ENCODE measurements at places on chromosomes 16 and 17.

DNA sequence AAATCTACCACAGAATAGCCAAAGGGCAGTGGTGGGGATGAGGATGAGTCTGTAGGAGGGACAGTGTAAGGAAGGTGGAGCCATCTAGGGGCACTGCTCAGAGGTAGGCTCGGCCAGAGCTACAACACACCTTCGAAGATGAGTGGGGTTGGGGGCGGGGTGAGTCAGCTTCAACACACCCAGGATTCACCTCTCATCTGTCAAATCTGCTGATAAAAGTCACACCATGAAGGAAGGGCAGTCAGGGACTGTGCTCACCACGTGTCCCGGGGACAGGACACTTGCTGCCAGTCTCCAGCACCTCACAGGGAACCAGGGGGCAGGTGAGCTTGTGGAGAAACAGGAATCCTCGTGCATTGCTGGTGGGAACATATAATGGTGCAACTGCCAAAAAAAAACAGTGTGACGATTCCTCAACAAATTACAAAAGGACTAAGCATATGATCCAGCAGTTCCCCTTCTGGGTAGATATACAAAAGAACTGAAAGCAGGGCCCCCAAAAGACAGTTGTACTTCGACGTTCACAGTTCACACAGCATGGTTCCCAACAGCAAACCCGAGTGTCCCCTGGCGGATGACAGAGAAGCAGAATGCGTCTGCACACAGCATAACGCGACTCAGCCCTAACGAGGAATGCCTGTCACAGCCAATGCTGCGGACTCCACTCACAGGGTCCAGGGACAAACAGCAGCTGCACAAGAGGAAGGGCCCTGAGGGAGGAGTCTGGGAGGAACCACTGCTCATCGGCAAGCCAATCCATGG, 133.1 kb downstream of the ANKRD11 start:
- DNase-seq = peak; percentile 48

DNA sequence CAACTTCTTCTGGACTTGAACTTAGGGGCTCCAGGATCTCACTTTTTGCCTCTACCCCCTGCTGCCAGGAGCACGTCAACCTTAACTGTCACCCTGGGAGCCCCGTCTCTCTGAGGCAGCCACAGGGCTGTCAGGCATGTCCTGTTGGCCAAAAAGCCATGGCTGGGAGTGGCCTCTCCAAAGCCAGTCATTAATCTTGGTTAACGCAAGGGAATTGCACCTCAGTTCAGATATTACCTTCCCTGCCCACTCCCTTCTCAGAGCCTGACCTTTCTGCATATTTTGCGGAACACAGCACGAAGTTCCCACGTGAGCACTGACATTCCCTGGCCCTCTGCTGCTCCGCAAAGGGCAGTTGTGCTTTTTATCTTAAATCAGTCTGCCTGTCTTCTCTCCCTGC, 44.2 kb upstream of the CIBAR2 start:
- DNase-seq = no peak

DNA sequence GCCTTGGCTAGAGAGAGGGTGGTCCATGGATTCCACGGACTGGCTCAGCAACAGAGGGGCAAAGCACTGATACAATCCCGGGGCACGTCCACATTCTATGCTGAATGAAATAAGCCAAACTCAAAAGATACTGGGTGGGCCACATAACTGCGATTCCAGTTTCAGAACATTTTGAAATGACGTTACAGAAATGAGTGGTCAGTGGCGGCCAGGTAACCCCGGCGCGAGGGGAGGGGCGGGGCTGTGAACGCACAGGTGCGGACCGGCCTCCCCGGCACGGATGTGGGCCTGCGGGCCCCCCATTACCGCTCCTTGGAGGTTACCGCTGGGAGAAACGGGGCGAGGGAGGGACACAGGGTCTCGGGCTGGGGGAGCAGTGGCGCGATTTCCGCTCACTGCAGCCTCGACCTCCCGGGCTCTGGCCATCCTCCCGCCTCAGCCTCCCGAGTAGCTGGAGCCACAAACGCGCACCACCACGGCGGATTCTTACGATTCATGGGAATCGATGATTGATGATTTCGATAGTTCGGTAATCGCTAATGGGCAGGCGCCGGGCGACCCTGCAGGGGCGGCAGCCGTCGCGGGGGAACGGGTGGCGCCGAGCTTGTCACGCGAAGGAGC, 559 bp downstream of the MVD start:
- DNase-seq = no peak

DNA sequence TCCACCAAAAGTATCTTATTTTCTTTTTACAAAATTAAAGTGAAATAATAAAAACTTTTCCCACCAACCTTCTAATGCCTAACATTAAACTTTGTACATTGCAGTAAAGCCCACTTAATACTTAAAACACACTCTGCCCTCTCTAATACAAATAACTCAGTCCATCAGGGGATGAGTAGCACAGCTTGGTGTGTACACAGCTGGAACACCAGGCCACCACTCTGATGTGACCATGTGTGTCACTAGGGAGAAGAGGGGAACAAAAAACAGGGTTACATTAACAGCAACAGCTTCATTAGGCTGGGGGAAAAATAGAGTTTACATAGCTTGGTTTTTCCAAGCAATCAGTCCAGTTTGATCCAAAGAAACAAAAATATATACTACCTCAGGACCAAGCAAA, 295.0 kb downstream of the CEP112 start:
- no peak for DNase-seq

- DNase-seq = no peak
Measured at GRCh38 chr17:62343764-62344270, 36.5 kb upstream of the EFCAB3 start.

DNA sequence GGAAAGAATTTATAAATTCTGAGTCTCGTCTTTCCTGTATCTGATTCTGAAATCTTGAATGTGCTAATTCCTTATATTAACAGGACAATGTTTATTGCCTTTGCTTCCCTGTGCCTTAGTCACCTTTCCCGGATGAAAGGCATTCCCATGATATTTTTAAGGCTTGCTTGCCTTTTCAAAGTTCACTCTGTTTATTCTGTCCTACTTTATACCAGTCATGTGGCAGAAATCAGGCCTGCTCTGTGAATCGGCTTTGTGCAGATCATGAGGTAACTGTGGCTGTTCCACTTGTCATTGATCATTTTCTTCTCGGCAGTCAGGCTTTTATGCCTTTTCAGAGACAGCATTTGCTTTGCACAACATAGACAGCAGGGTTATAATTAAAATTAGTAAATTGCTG, 28.8 kb upstream of the ABCC11 start:
- no peak for DNase-seq

DNA sequence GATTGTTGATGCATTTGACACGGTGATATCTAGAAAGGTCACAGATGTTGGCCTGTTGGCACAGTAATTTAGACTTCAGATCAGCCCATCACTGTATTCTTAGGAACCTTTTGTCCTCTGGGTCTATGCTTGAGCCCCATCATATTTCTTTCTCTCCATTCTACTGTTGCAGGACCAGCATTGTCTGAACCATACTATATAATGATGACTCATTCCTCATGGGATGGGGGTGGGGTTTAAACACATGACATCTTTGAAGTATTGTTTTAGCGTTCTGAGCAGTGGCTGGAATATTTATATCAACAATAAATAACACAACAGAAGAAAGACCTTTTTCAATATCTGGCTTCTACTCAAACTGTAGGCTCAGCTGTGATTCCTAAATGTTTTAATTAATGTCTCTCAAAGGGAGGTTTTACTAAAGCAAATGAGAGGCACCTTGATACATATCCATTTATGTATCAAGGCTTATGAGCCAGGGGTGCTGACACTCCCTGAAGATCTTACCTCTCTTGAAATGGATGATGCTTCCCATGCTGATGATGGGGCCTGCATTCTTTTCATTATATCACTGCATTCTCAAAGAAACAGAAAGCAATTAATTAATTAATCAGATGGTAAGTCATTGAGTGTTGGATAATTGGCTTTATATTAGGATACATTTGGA, 379.0 kb upstream of the GOT2 start:
- DNase-seq = no peak

GRCh38 chr16:67652578-67653127, 7.4 kb downstream of the ACD start:
- no peak for DNase-seq

GRCh38 chr17:60745544-60745943, 67.9 kb downstream of the BCAS3 start:
- DNase-seq = no peak

DNA sequence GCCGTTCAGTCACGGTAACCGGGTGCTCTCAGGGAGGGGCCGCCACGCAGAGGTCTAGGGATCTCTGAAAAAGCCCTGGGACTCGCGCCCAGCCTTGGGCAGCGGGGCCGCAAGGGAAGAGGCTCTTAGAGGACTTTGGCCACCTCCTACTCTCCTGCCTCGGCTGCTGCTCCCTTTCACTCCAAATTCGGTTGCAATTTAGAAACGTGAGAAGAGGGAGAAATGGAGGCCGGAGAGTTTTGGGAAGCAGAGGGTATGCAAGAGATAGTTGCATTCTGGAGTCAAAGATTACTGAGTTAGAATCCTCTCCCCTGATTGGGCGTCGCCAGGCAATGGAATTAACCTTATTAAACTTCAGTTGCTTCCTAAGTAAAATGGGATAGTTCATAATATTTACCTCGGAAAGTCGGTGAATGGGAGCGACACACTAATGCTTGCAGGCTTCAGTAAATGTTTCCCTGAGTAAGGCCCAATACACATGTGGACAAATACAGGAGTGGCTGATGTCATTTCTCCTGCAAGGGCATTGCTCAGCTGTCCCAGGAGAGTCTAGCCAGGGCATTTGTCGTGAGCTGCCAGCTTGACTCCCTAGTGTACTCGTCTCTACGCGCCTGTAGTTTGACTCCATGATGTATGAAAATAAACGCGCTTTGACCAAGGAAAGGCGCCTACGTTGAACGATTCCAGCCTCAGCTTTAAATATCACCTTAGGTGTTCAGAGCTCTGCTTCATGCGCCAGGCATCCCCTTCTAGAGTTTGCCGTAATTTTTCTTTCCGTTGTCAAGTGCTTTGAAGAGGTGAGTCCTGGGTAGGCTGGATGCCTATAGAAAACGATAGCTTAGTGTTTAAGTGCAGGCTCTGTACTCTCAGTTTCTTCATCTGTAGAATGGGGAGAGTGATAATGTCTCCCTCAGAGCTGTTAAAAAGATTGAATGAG, 667 bp downstream of the OGFOD1 start:
- no peak for DNase-seq

DNA sequence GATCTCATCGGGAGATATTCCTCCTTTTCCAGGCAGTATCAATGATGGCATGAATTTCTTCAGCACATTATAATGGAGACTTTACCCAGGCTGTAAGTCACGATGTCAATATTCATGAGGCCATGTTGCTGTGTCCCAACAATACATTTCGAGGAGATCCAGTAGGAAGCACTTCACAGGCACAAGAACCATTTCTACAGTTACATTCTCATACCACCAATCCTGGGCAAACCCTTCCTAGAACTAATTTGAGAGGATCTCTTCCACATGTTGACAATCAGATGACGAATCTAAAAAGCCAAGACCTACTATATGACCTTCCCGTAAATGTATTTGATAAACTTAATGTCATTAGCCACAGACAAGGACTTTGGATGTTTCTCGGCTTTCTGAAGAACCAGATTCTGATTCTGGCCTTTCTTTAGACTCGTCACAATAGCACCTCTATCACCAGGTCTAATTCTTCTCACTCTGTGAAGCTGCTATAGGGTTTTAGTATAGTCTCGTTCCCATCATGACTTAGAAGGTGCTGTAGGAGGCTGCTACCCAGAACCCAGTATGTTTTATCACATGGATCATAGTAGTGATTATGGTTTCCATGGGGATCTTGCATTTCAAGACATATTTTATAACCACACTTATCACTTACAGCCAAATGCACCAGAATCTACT, 40.2 kb downstream of the C16orf87 start:
- DNase-seq = no peak

- DNase-seq = no peak
Measured at GRCh38 chr16:18966791-18967190, 16.9 kb upstream of the TMC7 start.

- no peak for DNase-seq
Measured at GRCh38 chr16:8764525-8765250, 32.8 kb downstream of the TMEM186 start.

DNA sequence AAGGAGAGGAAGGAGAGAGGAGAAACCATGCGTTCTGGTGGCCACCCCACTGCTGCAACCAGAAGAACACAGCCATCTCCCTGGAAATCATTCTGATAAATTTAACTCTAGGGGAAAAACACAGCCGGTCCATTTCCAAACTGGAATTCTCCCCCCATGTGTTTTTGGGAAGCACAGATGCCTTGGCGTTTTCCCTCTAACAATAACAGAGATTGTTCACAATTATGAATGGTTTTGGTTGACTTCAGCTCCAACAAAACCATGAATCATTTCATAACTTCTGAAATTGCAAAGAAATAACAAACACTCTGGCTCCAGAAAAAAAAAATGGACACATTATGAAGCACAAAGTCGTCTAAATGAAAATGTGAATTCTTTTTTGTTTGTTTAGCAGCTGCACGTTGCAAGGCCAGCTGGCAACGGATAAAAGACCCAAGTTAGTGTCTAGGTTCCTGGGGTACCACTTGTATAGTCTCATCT, 46.2 kb downstream of the GNAO1 start:
- DNase-seq = no peak

DNA sequence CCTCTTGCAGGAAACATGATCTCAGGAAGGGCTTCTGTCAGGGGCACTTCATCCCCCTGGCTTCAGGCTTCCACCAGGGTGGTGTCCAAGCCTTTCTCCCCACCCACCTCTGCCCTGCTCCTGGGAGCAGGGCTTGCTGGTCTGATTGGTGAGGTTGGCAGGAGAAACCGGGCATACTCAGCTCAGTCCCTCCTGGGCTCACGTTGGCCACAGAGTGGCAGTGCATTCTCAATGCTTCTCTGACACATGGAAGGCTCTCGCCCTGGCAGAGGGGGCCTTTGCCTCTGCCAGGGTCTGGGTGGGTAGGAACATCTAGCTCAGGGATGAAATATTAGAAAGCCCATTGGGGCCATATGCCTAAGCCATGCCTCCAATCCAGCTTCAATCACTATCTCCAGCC, 142.8 kb downstream of the AXIN2 start:
- no peak for DNase-seq

DNA sequence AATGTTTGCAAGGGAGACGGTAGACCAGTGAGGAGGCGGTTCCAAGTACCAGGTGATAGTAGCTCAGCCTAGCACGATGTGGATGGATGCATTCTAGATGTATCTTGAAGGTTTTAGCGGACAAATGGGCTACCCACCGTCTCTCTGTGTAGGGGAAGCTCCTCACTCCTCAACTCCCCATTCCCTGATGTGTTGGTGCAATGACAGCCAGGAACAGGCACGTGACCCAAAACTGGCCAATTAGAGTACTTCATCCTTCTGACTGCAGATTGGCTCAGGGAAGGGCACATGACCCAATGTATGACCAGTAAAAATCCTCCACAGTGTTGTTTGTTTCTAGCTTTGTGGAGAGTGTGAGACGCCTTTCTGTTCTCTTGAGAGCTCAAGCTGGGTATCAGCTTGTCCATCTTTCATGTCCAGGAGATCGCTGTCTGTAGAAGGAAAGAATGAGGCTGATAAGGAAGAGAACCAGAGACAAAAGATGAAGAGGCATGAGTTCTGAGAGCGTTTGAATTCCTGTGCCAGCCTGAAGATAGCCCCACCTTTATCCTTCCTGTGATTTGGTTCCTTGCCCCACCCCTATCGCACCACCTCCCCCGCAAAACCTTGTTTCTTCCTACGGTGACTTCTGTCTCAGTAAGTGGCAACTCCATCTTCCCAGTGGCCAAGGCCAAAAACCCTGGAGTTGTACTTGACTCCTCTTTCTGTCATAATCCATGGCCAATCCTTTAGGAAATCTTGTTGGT, 2.3 kb upstream of the BORCS6 start:
- DNase-seq = no peak

GRCh38 chr17:17021194-17021863, 20.9 kb upstream of the MPRIP start:
- DNase-seq = no peak

GRCh38 chr17:39405436-39405835, 4.0 kb upstream of the FBXL20 start:
- no peak for DNase-seq

Data from activated gamma-delta T cell treated with anti-CD3 and anti-CD28 coated beads, Interleukin-2, amount 50 U/mL, for 16 hours (primary cell).